ENCODE measurements at places on chromosomes 13 and 19.

GRCh38 chr13:114115796-114116195 lies 16.6 kb downstream of the RASA3 start:
- no peak for DNase-seq

GRCh38 chr19:52138278-52138982 lies 1.3 kb downstream of the ZNF616 start:
- no peak for DNase-seq

- DNase-seq, result no peak
These were observed 521.9 kb downstream of the KLF5 start for GRCh38 chr13:73580513-73581267.

GRCh38 chr13:106493533-106494220 lies 41.8 kb downstream of the EFNB2 start:
- DNase-seq, result no peak

DNA sequence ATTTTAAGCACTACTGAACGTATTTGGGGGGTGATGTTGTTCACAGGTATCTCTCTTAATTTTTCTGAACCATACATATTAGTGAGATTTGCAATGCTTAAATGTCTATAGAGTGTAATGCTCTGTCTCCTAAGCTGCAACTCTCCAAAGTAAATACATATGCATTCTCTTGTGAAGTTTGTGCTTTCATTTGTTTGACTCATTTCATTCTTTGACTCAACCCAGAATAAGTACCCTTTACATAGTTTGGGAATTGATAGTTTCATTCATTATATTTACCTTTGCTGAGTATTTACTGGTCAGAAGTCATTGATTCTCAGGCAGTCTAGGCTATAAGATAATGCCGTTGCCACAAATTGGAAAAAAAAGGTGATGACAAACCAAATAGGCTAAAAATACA lies 406.9 kb downstream of the FGF9 start:
- no peak for DNase-seq

DNA sequence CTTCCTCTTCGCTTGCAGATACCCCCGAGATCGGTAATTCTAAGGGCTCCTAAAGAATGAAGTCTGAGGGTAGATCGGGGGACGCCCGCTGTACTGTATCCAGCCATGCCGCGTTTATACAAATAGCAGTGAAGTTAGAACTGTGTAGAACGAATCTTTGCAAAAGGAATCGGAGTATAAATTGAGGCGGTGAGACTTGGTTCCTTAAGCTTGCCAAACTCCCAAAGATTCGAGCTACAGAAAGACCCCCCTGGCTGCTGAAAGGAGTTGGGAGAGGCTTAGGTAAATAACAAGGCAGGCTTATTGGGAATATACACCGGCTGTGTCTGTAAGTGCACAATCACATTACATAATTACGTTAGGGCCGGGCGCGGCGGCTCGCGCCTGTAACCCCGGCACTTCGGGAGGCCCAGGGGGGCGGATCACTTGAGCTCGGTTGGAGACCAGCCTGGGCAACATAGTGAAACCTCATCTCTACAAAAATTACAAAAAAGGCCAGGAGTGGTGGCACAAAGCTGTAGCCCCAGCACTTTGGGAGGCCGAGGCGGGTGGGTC lies 12.2 kb downstream of the TMEM160 start:
- DNase-seq, result peak; percentile 13

Measured in NCI-H1417 treated with DMSO at 0.1 percent for 48 hours (cell line).